ENCODE measurements at places on chromosomes 13 and 19. TPM values are rescaled to one million over a fixed set of nuclear protein-coding genes. Genes with fewer than 3 reads are reported as not detected.

DNA sequence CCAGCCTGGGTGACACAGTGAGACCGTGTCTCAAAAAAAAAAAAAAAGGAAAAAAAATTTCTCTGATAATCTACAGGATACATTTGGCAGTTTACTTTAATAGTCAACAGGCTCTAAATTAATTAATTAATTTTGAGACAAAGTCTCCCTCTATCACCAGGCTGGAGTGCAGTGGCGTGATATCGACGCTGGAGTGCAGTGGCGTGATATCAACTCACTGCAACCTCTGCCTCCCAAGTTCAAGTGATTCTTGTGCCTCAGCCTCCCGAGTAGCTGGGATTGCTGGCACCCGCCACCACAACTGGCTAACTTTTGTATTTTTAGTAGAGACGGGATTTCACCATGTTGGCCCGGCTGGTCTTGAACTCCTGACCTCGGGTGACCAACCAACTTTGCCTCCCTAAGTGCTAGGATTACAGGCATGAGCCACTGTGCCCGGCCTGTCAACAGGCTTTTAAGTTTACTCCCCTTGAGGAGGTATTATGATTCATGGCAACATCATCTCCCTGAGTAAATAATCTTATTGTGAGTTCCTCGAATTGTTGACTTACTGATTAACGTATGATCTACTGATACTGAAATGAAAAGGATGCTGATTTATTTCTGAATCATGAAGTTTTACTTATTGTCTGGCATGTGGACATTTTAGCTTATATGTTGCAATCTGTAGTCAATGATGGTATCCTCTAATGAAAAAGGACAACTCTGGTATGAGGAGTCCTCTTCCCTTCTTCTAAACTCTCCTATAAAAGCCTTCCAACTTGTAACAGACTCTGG is 21.3 kb upstream of the MTRF1 start:
- H3K36me3 ChIP-seq, result no peaks in the 10 kb centered on the region
- no peaks in the 10 kb centered on the region for H3K27me3 ChIP-seq
- H3K4me3 ChIP-seq, result no peak overlapping the region
- no peak for DNase-seq
- H3K27ac ChIP-seq, result no peak overlapping the region

DNA sequence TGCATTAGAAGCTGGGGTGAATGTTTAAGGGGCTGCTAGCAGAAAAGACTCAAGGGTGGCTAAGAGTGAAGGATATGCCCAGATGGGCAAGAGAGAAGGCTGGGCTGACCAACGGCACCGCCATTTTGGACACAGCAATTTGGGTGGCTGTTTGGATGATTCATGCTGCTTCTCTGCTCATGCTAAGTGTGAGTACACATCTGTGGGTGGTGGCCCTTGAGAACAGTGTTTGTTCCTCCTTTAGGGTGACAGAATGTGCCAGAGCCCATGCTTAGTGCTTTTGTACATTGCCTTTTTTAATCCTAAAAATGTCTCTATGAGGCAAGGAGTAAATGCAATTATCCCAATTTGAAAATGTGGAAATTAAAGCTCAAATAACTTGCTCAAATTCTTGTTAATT is 9.8 kb downstream of the CBY2 start:
- no peaks in the 10 kb centered on the region for H3K27me3 ChIP-seq
- no peaks in the 10 kb centered on the region for H3K4me1 ChIP-seq
- no peak for DNase-seq
- no peak overlapping the region for H3K4me3 ChIP-seq
- no peak overlapping the region for H3K27ac ChIP-seq

DNA sequence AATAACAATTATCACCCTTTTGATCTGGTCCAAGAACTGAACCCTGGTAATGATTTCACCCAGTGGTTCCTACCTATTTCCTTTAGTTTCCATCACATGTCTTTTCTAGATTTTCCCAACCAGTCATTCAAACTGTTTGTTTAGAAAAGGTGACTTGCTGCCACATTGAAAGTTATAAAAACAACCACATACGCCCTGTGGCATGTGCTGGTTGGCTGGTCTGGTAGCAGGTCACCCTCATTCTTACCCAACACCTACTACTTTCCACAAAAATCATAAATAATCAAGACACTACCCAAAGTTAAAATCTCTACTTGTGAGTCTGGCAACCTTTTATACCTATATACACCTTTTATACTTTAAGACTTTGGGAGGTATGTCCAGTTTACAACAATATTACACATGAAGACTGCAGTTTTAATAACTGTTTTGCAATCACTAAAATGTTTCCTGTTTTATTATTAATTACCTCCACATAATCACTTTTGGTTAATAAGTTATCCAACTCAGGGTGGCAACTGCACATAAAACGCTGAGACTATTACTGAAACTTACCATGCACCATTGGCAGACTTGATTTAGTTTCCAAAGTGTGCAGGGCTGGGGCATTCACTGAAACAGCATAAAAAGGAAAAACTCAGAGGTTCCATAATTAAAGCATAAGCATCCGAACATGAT is 38.9 kb downstream of the DZIP1 start:
- peaks cover 2% of the 10 kb centered on the region for H3K36me3 ChIP-seq
- no peaks in the 10 kb centered on the region for H3K4me1 ChIP-seq
- no peak overlapping the region for H3K27ac ChIP-seq
- H3K27me3 ChIP-seq, result no peaks in the 10 kb centered on the region

Gene CYP4F12
- total RNA-seq, result 14.1 TPM

Gene DCLK1
- 31.3 TPM for total RNA-seq

Gene KLF2
- 96.4 TPM for total RNA-seq

DNA sequence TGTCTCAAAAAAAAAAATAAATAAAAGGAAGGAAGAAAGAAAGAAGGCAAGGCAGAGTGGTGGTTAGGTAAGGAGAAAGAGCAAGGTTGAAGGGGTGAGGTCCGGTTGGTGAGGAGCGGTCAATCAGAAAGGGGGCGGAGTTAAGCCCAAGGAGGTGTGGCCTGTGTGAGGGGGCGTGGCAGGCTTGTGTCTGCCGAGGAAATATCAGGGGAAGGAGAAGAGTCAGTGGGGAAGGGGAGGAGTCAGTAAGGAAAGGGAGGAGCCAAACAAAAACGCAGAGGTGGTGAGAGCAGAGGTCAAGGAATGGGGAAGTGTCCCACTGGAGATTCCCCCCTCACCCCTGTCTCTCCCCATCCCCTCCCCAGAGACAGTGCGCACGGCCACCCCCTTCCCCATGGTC is 5.9 kb downstream of the CACNG7 start:
- no peaks in the 10 kb centered on the region for H3K36me3 ChIP-seq
- H3K27me3 ChIP-seq, result no peaks in the 10 kb centered on the region
- H3K27ac ChIP-seq, result no peak overlapping the region
- DNase-seq, result no peak
- H3K4me3 ChIP-seq, result no peak overlapping the region

- no peak for DNase-seq
- no peaks in the 10 kb centered on the region for H3K27me3 ChIP-seq
- no peak overlapping the region for H3K4me3 ChIP-seq
- H3K36me3 ChIP-seq, result no peaks in the 10 kb centered on the region
- no peaks in the 10 kb centered on the region for H3K4me1 ChIP-seq
These were observed 2.5 kb downstream of the LCP1 start for GRCh38 chr13:46179491-46179908.

All from ovary (tissue), 10 donors.